ENCODE measurements at places on chromosomes 12 and 14. TPM values are rescaled to one million over a fixed set of nuclear protein-coding genes. Genes with fewer than 3 reads are reported as not detected.
A peak's percentile ranks its signal among the peaks of the same experiment; 100 is the strongest.

DNA sequence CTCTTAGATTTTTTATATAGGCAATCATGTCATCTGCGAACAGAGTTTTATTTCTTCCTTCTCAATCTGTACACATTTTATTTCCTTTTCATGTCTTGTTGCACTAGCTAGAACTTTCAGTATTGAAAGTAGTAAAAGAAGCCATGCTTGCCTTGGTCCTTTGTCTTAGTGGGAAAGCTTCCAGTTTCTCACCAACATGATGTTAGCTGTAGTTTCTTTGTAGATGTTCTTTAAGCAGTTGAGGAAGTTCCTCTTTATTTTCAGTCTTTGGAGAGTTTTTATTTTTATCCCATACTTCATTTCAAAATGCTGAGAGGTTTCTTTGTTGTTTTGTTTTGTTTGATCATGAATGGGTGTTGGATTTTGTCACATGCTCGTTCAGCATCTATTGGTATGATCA, 12.7 kb upstream of the RIMKLB start:
- H3K27ac ChIP-seq = no peak overlapping the region
- no peak overlapping the region for H3K4me3 ChIP-seq
- H3K4me1 ChIP-seq = peaks cover 4% of the 10 kb centered on the region
- DNase-seq = no peak

DNA sequence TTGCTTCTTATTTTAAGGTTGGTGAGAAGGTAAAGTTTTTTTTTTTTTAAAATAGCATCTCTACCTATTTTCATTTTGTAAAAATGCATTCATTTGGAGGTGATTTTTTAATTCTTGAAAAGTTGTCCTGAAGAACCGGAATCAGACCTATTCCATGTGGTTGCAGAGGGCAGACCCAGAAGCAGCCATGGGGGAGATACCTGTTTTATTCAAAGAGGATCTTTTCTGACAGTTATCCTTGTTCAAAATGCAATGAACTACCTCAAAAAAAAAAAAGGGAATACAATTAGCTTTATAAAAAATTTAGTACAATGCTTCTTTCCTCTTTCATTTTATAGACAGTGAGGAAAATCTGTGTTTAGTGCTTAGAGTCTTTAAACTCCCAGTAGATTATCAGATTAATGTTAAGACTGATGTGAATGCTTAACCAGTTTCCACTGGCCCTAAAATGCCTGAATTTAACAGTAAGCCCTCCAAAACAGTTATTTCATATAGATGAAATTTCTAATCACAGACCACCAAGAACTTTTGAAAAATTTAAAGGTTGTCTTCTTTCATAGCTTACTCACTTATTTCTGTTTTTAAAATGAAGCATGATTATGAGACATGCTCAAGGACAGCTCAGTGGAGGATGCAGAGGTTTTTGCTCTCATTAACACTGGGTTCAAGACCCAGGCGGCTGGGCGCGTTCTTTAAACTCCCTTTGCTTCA, 8.6 kb upstream of the NEMF start:
- no peaks in the 10 kb centered on the region for H3K27me3 ChIP-seq
- DNase-seq = no peak
- H3K4me1 ChIP-seq = peaks cover 5% of the 10 kb centered on the region
- H3K4me3 ChIP-seq = peak overlapping the region; percentile 65
- H3K36me3 ChIP-seq = no peaks in the 10 kb centered on the region

- no peak overlapping the region for H3K4me3 ChIP-seq
- no peaks in the 10 kb centered on the region for H3K36me3 ChIP-seq
Observed at GRCh38 chr14:36505181-36505815, 14.7 kb downstream of the NKX2-1 start.

- no peak overlapping the region for H3K4me3 ChIP-seq
- no peak for DNase-seq
- no peak overlapping the region for H3K27ac ChIP-seq
Observed at GRCh38 chr12:78191611-78192010, 360.9 kb downstream of the NAV3 start.

GRCh38 chr12:132557291-132558015, 52.9 kb downstream of the LRCOL1 start:
- DNase-seq = no peak
- H3K27me3 ChIP-seq = no peaks in the 10 kb centered on the region
- peaks cover 3% of the 10 kb centered on the region for H3K36me3 ChIP-seq
- no peak overlapping the region for H3K4me3 ChIP-seq
- peaks cover 16% of the 10 kb centered on the region for H3K4me1 ChIP-seq
- H3K27ac ChIP-seq = no peak overlapping the region

DNA sequence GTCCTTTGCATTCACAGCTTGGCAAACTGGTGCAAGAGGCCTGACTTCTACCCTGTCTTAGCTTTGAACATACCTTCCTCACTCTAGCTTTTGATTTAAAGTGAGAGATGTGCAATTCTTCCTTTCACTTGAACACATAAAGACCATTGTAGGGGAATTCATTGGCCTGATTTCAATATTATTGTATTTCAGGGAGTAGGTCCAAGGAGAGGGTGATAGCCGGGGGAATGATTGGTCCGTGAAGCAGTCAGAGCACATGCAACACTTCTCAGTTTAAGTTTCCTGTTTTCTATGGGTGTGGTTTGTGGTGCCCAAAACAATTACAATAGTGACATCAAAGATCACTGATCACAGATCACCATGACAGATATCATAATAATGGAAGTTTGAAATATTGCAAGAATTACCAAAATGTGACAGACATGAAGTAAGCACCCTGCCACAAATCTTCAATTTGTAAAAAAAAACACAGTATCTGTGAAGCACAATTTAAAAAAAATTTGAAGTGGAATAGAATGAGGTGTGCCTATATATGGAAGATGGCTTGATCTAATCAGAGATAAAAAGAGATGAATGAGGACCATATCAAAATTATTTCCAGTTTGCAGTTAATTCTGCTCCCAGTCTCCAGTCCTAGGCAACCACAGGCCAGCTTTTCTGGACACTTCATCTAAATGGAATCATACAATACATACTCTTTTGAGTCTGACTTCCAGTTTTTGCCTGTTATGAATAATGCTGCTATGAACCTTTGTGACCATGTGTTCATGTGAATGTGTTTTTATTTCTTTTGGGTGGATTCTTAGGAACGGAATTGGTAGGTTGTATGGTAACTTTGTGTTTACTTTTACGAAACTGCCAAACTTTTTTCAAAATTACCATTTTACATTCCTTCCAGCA, 23.2 kb downstream of the BORCS5 start:
- DNase-seq = no peak
- no peaks in the 10 kb centered on the region for H3K4me1 ChIP-seq
- no peak overlapping the region for H3K27ac ChIP-seq
- H3K27me3 ChIP-seq = no peaks in the 10 kb centered on the region

DNA sequence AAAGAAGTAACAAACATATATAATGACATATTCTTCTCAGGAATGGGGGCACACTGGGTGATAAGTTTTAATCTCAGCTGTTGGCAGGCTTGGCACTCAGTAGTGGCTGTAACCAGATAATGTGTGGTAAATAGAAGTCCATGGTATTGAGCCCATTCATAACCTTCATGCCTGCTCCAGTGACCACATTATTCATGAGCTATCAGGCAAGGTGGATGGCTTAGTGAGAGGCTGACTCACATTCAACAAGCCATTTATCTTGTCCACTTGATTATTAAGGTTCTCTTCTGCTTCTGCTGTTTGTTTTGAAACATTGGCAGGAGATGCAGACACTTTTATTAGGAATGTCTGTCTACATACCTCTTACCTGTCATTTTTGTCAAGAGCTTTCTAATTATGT, 950.4 kb upstream of the LRFN5 start:
- H3K36me3 ChIP-seq = no peaks in the 10 kb centered on the region
- no peak overlapping the region for H3K27ac ChIP-seq
- no peak overlapping the region for H3K4me3 ChIP-seq
- no peaks in the 10 kb centered on the region for H3K4me1 ChIP-seq
- no peaks in the 10 kb centered on the region for H3K27me3 ChIP-seq

DNA sequence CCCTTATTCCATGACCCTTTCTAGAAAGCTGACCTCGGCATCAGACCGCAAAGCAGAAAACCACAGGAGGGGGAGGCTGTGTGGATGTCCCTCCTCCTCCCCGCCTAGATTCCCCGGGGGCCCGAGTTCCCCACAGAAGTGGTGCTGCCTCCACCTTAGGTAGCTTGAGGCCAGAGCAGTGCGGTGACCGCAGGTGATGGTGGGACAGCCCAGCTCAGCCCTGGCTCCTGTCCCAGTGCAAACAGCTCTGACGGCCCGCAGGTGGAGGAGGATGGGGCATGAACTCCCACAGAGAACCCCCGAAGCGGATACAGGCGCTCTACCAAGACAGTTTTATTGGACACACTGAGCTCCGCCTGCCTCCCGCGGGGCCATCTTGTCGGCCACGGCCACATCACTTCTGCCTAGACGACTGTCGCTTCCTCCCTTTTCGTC, 19.5 kb downstream of the ARL6IP4 start:
- H3K4me1 ChIP-seq = no peaks in the 10 kb centered on the region
- no peak overlapping the region for H3K27ac ChIP-seq
- no peaks in the 10 kb centered on the region for H3K27me3 ChIP-seq

- H3K27ac ChIP-seq = no peak overlapping the region
- peaks cover 13% of the 10 kb centered on the region for H3K4me1 ChIP-seq
- H3K36me3 ChIP-seq = no peaks in the 10 kb centered on the region
- H3K4me3 ChIP-seq = no peak overlapping the region
Observed at GRCh38 chr12:95658386-95658785, 107.1 kb upstream of the USP44 start.

DNA sequence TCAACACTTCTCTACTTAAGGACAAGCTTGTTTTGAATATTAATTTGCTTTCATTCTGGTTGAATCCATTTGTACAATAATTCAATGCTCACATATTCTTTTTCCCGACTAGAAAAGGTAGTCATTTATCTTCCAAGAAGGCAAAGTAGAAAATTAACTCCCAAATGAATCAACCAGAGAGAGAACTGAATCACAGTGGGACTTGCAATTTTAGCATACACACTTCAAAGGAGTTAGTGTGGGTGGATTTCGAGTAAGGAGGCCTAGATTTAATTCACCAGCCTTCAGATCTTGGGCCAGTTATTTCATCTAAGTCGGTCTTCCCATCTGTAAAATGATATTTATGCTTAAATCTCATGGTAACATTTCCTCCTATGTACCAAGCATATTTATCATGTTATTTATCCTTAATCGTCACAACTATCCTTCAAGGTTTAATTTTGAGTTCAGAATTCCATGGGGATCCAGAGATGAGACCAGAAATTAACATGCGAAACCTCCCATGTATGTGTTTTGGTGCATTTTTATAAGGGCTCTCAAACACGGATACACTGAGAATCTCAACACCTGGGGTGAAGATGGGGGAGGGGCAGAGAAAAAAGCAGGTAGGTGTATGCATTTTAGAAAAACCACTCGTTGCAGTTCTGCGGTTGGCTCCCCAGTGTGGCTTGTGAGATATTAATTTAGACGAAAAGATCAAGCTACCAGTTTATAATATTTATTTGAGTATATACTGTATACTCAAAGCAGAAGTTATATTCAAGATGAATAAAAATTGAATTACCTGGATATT, 38.9 kb upstream of the IL22 start:
- H3K27ac ChIP-seq = no peak overlapping the region
- H3K4me1 ChIP-seq = peaks cover 5% of the 10 kb centered on the region
- H3K27me3 ChIP-seq = no peaks in the 10 kb centered on the region
- no peak overlapping the region for H3K4me3 ChIP-seq
- no peak for DNase-seq

DNA sequence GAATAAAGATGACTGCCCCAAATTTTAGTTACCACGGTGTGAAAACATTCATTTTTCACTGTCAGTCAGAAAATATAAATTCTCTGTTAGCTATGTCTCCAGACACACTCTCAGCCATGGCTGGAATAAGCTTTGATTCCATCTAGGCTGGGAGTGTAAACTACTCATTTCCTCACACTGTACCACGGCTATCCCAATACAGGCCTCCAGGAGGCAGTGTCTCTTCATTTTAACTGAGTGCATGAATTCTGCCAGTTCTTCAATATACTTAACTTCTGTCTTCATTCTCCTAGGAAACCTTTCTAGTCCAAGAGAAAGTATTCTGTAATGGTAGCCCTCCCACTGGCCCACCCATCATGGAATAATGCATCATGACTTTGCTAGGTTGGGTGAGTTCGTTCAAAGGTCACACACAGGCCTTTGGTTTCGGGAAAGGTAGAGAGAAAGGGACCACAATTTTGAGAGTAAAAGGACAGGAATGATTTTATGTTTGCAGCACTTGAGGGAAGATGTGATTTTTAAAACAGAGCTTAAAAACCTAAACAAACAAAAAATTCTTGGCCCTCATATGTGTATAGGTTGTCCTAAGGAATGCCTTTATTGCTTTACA, 381.1 kb downstream of the SEC23A start:
- no peak overlapping the region for H3K27ac ChIP-seq
- H3K4me1 ChIP-seq = no peaks in the 10 kb centered on the region
- no peaks in the 10 kb centered on the region for H3K36me3 ChIP-seq
- no peaks in the 10 kb centered on the region for H3K27me3 ChIP-seq
- no peak for DNase-seq
- H3K4me3 ChIP-seq = no peak overlapping the region

DNA sequence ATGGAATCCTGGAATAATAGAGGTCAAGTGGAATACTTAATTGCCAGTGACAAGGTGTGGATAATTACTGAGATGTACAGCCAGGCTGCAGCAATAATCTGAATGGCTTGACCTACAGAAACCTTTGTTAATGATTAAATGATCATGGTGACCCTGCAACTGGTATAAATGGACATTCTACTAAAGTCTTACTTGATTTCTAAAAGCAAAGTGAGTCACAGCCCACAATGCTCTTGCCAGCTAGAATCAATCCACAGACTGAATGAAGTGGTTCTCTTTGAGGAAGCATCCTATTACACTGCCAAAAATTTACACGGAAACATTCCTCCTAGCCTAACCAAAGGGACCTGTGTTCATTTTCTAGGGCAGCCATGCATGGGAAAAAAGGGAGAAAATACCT, 518.5 kb downstream of the SOX5 start:
- H3K36me3 ChIP-seq = no peaks in the 10 kb centered on the region
- H3K27ac ChIP-seq = no peak overlapping the region
- H3K4me1 ChIP-seq = no peaks in the 10 kb centered on the region
- H3K27me3 ChIP-seq = no peaks in the 10 kb centered on the region

DNA sequence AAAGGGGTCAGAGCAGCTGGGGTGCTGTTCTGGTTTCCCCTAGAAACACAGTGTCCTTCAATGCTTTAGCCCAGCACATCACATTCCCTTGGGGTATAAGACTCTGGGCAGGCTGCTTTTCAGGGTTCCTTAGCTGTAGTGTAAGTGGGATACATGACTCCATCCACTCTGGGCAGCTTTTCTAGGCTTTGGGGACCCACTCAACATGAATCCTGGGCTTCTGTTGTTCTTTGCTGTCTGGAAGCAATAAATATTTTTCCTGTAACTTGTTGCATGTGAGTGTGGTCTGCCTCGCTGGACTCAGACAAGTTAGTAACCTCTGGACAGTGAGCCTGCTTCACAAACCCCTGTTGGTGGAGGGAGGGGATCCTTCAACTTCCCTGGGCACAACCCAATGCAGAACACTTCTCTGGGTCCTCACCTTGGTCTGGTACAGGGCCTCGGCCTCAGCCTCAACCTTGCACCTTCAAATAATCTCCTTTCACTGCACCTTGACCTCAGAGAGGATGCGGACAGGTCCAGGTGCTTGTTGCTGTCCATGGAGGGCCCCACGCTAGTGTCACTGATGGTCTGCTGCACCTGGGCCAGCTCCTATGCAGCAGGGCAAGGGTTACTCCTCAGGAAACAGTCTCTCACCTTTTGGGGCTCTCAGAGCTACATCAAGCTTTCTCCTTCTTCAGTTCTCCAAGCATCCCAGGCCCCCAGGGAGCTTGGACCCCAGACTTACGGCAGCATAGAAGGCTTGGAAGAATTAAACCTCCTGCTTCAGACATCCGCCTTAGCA, 13.5 kb upstream of the KRT73 start:
- no peak for DNase-seq
- no peaks in the 10 kb centered on the region for H3K4me1 ChIP-seq
- H3K27me3 ChIP-seq = no peaks in the 10 kb centered on the region
- H3K36me3 ChIP-seq = no peaks in the 10 kb centered on the region
- no peak overlapping the region for H3K27ac ChIP-seq

The KRT78 gene
- total RNA-seq = not detected

The TMEM132C gene
- 0.35 TPM for total RNA-seq

The SLC6A13 gene
- total RNA-seq = 2.6 TPM

The DCAF5 gene
- total RNA-seq = 58.8 TPM

The KLHL33 gene
- 0.07 TPM for total RNA-seq
